ENCODE measurements at places on chromosomes 11 and 22.

GRCh38 chr11:70854901-70855556, 397.3 kb downstream of the SHANK2 start:
- no peak for DNase-seq

GRCh38 chr11:12540913-12541582, 133.2 kb upstream of the TEAD1 start:
- peak; percentile 9 for DNase-seq

- DNase-seq = peak; percentile 17
Measured at GRCh38 chr22:40610329-40610850, 26.1 kb downstream of the MRTFA start.

- no peak for DNase-seq
Measured at GRCh38 chr11:10499874-10500601, 40.9 kb downstream of the RNF141 start.

DNA sequence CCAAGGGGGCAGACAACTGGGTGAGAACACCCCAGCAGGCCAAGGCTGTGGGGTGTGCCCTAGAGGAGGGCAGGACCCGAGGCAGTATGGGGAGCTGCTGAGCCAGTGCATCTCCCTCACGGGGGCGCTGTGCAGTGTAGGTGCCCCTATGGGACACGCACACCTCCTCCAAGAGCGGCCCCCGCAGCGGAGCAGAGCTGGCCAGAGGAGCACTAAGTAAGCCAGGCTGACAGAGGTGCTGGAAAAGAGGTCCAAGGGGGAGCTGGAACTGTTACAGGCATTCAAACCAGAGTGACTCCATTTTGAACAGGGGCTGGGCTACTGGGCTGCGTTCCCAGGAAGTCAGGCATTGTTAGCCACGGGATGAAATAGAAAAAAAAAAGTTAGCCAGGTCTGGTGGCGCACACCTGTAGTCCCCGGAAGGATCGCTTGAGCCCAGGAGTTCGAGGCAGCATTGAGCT, 41.8 kb downstream of the TST start:
- DNase-seq = peak; percentile 55

GRCh38 chr22:39408173-39408572, 8.6 kb downstream of the TAB1 start:
- no peak for DNase-seq

DNA sequence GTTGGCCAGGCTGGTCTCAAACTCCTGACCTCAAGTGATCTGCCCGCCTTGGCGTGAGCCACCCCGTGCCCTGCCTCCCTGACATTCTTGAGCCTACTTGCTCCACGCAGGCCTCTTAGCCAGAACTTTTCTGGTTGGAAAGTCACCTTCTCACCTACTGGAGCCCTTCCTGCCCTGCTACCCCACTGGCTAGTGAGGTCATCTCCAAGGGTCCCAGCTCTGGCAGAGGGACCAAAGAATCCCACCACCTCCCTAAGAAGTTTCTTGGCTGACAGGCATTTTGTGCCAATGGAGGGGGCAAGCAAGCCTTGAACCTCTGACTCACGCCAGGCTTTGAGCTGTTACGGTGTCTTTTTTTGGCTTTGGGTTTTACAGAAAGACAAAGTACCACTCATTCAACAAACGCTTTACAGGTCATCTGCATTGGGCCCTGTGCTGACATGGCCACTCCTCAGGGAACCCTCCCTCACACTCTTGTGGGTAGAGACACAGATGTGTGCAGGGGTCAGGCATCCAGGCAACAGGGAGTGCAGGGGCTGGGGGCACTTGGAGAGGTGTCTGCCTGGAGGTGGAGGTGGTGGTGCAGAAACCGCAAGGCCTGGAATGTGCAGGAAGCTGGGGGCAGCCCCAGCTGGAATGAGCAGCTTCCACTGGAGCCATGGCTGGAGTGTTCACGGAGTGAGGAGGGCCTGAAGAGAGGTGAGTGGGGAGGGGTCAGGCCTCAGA, 27.1 kb upstream of the WNT11 start:
- DNase-seq = no peak

DNA sequence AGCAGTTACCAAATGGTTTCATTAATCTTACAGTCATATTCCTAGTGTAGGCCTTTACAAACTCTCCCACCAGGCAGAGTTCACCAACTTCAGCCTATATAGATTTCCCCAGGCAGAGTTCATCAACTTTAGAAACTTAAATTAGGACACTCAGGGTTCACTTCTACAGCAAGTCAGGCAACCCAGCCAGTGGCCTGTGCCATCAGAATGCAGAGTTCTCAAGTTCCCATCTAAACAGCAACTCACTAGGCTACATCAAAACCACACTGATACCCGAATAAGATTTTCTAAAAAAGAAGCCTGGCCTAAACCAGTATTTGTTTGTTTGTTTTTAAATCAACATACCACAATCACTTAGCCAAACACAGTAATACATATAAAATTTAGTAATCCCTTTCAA, 33.7 kb downstream of the PICALM start:
- no peak for DNase-seq

DNA sequence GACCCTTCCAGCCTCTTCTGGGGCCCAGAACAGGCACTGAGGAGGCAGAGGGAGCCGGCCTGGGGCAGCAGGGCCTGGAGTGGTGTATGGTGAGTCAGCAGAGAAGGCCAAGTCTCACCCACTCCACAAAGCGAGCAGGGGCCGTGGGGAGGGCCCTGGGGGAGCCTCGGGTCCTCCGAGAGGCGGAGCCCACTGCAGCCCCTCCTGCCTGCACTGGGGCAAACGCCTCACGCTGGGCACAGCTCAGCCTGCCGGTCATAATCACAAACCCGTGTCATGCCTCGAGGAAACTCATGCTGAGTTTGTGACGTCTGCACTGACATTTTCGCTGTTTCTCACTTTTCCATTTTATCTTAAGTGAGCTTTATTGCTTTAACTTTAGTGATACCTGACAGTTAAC, 38.4 kb downstream of the TOLLIP start:
- no peak for DNase-seq

DNA sequence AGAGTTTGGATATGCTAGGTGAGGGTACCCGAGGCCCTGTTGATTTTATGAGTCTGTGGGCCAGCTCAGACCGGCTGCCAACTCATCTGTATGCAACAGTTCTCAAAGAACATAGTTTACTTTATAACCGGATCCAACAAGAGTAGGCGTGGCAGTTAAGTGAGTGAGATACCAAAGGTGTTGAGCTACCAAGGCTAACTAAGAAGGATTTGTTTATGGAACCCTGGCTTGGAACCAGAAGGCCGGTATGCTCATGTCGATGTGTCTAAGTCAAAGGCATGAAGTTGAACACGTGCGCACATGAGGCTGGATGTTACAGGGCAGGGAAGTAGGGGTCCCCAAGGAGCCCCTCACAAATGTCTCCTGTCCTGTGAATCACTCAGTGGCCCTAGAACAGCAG, at the start of gene KCNJ1:
TSS of gene KCNJ1 (minus strand) at position 20 of the 400 bp plus-strand sequence. CDS start 27,053 bp downstream, outside the sequence.
- DNase-seq = no peak

- DNase-seq = no peak
Measured at GRCh38 chr11:34345540-34345876, 12.3 kb downstream of the ABTB2 start.

DNA sequence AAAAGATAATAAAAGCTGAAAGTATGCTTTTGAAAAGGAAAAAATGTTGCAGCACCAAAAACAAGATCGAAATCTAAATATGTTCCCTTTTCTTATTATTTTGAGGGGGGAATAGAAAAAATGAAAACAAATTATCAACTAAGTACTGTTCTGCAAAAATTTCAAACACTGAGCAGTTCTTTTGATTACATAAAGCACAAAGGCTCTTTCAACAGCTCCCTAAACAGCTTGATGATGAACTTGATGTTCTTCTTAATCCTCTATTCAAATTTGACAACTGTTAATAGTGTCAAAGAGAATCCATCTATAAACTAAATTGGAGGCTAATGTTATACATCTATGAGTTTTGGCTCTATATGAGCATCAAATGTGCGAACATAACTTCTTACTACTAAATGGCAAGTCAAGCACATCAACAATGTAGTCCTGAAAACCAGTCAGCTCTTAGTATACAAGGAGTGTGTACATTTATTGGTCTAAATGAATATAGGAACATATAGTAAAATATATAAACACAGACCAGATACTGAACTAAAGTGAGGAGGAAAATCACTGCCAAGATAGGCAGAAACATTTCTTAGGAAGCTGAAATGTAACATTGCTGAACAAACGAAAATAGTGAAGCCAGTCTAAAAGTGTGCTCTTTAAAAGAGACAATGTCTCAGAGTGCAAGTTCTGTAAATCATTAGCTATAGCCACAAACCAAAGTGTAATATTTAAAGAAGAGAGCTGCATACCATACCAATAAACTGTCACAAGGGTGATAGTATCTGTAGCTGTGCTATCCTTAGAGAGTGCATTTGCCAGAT, 94.3 kb downstream of the SOX6 start:
- DNase-seq = no peak

DNA sequence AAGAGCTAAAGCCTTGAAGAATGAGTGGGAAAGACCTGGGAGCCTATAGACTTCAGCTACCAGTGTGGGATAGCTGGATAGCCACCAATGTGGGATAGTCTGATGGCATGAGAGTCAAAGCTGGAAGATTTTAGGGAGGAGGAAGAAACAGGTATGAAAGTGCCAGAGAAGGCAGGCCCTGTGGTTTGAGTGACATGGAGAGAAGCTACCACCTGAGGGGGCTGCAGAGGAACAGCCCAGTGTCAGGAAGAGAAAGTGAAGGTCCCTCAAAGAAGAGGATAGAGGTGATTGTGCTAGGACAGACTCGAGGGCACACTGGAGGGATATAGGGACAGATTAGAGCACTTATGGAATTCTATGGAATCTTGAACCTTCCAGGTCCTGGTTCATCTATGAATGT, 23.1 kb upstream of the PAX6 start:
- no peak for DNase-seq

DNA sequence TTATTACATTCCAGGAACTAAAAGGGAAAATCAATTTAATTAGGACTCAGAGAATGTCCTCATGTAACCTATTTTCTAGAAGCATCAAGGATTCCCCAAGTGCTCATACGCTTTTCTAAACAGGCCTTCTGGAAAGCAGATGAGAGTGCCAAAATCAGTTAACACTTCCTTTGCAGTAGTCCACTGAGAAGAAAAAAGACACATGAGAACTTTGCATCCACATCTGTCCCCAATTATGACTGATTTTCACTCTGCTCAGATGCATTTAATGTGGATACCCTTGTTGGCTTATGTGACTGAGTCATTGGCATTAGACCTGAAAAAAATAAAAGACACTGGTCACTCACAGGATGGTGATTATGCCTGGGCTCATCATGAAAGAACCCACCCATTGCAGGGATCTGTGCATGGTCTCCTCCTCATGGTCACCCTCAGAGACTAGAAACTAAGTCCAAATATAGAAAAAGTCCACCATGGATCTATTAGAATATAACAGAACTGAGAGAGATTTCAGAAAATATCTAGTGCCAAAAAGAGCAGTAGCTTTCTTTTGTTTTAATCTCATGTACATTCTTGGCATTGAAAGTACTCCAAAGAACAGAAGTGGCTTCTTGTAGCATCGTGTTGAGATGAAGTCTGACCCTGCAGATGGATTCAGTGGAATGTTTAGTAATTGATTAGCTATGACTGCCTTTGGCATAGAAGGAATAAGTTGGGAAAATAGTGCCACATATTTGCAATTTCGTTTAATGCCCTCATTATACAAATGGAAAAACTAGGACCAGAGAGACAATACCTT, 48.8 kb upstream of the FIBIN start:
- no peak for DNase-seq

- DNase-seq = peak; percentile 43
Measured at GRCh38 chr22:22753526-22754267, 109.3 kb downstream of the GGTLC2 start.

DNA sequence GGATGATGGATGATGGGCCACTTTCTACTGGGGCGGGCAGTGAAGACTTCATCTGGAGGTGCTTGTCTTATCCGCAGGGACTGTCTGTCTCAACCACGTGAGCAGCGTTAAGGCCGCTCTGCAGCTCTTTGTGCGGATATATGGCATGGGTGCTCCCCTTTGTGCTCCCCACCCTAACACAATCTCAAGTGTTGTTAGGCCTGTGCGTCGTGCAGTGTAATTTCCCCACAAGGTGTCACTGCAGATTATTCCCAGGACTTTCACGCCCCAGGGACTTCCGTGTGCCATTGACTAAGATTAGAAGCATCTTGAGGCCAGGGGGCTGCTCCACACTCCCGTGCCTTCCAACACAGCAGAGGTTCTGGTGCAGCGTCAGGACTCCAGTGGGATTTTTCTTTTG, 65.3 kb downstream of the TBC1D22A start:
- DNase-seq = peak; percentile 23

- no peak for DNase-seq
Measured at GRCh38 chr22:27581236-27581635, 220.3 kb downstream of the MN1 start.

- no peak for DNase-seq
Measured at GRCh38 chr22:38068641-38069371, 11.6 kb downstream of the PICK1 start.

DNA sequence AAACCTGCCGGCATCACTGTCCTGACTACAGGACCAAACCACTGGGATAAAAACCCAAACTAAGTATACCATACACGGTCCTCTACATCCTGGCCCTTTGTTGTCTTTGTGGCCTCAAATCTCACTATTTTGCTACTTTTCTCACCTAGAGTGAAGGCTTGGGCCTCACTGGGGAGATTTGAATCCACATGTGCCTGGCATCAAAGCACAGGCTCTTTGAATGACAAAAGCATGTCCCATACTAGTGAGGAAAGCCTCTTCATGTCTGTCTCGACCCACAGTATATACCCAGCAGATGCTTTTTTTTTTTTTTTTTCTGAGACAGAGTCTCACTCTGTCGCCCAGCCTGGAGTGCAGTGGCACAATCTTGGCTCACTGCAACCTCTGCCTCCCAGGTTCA, 72.5 kb upstream of the DRD2 start:
- DNase-seq = no peak

- DNase-seq = no peak
Measured at GRCh38 chr11:119744577-119744976, 15.6 kb upstream of the NECTIN1 start.

GRCh38 chr11:76577226-76577920, 93.2 kb downstream of the LRRC32 start:
- peak; percentile 68 for DNase-seq

GRCh38 chr11:28727254-28727653, 619.1 kb downstream of the METTL15 start:
- DNase-seq = peak; percentile 42

- DNase-seq = no peak
Measured at GRCh38 chr22:45958971-45959370, 18.0 kb downstream of the WNT7B start.

DNA sequence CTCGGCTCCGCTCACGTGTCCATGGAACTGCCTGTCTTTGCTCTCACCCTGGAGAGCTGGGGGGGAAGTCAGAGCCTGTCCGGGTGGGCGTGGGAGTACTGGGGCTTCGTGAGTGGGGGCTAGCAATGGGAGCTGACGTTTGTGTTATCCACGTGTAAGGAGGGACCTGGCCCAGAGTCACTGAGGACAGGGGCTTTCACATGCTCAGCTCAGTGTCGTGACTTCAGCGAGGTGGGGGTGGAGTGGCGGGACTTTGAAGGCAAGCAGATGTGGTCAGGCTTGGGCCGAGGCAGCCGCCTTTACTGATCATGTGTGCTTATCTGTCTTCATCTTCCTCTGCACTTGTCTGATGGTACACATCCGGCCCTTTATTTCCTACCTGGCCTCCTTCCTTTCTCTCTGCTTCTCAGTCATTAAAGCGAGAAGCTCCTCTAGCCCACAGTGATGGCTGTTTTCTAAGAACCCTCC, 113.1 kb upstream of the NNMT start:
- no peak for DNase-seq

All from dermis blood vessel endothelial cell (primary cell).